ENCODE measurements at places on chromosomes 16 and 17. TPM values are rescaled to one million over a fixed set of nuclear protein-coding genes. Genes with fewer than 3 reads are reported as not detected.

NPW gene
- total RNA-seq = 4.0 TPM

DNA sequence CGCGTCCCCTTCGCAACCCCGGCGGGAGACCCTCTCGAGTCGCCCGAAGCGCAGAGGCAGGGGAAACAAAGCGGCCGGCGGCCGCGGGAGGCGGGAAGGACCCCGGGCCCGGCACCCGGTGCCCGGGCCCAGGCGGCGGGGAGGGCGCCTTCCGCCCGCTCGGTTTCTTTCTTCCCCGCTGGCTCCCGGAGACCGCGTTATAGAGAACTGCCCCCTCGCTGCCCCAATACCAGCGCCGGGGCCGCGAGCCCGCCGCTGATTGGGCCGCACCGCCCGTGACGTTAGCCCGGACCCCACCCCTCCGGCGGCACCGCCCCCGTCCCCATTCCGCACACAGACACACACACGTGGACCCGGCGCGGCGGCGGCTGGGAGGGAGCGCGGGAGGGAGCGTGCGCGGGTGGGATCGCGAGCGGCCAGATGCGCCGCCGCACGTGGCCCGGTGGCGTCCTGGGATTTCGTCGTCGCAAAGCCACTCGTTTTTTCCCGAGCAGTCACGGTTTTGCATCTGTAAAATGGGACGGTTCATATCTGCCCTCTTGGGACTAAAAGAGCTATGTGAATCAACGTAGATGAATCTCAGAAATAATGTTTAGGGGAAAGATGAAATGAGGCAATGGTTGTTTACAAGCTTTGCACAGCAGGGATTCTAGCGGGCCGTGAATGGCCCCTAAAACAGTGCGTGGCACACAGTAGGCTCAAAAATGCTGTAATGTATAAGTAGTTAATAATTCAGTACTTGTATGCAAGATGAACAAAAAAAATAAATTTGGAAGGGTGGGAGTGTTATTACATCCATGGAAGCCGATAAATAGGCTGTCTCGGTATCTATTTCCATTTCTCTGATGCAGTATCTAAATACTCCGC is at the start of gene EPOP:
EPOP (minus strand) TSS at position 209 of the 867 bp plus-strand sequence. CDS start 462 bp downstream, outside the sequence.
- H3K4me3 ChIP-seq = peak within 1 kb of the TSS; percentile 95
- DNase-seq = peak; percentile 89
- no peaks in the 10 kb centered on the region for H3K27me3 ChIP-seq

DNA sequence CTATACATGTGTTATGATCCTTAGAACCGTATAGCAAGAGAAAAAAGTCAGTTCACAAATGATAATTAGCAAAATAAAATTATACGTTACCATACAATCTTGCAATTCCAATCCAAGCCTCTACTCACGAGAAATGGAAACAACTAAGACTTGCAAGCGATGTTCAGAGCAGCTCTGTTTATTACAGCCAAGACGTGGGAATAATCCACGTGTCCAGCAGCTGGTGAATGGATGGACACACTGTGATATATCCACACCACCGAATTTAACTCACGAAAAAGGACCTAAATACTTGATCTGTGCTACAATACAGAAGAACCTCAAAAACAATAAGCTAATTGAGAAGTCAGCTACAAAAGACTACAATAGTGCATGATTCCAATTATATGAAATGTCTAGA is 88.1 kb downstream of the ADCY9 start:
- H3K4me1 ChIP-seq = no peaks in the 10 kb centered on the region
- no peak for DNase-seq
- no peaks in the 10 kb centered on the region for H3K36me3 ChIP-seq
- H3K27ac ChIP-seq = no peak overlapping the region

DNA sequence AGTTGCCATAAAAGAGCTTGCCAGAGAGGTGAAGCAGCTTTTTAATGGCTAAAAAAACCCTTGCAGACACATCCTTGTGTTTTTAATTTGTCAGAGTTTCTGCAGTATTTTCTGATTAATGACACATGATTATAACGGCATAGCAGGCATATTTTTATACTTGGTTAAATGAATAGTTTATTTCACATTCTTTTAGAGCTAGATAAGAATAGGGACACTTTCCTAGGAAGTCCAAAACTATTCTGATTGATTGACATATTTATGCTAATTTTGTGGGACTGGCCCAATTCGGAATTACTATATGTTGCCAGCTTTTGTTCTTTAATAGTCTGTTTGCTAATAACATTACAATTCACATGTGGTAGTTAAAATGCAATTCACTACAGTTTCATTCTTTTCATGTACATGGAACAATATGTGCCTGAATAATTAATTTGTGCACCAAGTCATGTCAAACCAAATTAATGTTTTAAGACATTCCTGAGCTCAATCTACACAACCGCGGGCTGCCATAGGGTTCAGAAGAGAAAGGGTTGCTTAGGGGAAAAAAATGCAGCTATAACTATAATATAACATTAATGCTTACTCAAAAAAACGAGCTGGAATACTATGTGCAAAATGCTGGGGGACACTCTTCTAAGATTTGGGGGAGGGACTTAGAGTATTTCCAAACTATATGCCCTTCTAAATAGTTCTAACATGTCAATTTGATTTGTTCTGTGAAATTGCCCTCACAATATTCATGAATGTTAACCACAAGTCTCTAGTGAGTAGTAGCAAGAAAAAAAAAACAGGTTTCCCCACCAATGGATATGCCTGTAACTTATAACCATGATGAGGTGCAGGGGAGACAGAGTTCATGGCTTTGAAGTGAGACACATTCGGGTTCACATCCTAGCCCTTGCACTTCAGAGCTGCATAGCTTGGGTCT is 305.4 kb downstream of the CEP112 start:
- H3K27me3 ChIP-seq = no peaks in the 10 kb centered on the region
- DNase-seq = no peak
- no peaks in the 10 kb centered on the region for H3K36me3 ChIP-seq
- H3K4me3 ChIP-seq = no peak overlapping the region
- no peak overlapping the region for H3K27ac ChIP-seq

CACNA1H gene
- not detected for total RNA-seq

RAD51C gene
- total RNA-seq = 45.7 TPM

GRCh38 chr17:7444682-7445618 is at the start of gene CHRNB1:
TSS of gene CHRNB1 (plus strand) at chr17:7445061. CDS start at chr17:7445128, 67 bp downstream.
- H3K4me3 ChIP-seq = peak within 1 kb of the TSS; percentile 71
- H3K4me1 ChIP-seq = peaks cover 12% of the 10 kb centered on the region
- H3K27me3 ChIP-seq = no peaks in the 10 kb centered on the region
- peak; percentile 94 for DNase-seq

GRCh38 chr17:18041776-18042175 is 2.6 kb downstream of the GID4 start:
- H3K36me3 ChIP-seq = no peaks in the 10 kb centered on the region
- H3K4me3 ChIP-seq = no peak overlapping the region
- H3K4me1 ChIP-seq = peaks cover 36% of the 10 kb centered on the region
- peak; percentile 70 for DNase-seq
- no peak overlapping the region for H3K27ac ChIP-seq

- H3K27ac ChIP-seq = no peak overlapping the region
- no peak for DNase-seq
- no peaks in the 10 kb centered on the region for H3K27me3 ChIP-seq
- H3K36me3 ChIP-seq = no peaks in the 10 kb centered on the region
- no peak overlapping the region for H3K4me3 ChIP-seq
Observed at GRCh38 chr17:5522476-5522875, 36.1 kb downstream of the MIS12 start.

KRTAP2-3 gene
- total RNA-seq = 0.57 TPM

GRCh38 chr17:15944759-15945526 is at the start of gene ADORA2B:
TSS of gene ADORA2B (plus strand) at chr17:15945130. CDS start at chr17:15945249, 119 bp downstream.
- peak within 1 kb of the TSS; percentile 92 for H3K27ac ChIP-seq
- no peaks in the 10 kb centered on the region for H3K27me3 ChIP-seq
- H3K36me3 ChIP-seq = 0 out of 2 replicates have a peak, but pooled peaks cover 7% of the 10 kb centered on the region
- H3K4me1 ChIP-seq = peaks cover 26% of the 10 kb centered on the region

DNA sequence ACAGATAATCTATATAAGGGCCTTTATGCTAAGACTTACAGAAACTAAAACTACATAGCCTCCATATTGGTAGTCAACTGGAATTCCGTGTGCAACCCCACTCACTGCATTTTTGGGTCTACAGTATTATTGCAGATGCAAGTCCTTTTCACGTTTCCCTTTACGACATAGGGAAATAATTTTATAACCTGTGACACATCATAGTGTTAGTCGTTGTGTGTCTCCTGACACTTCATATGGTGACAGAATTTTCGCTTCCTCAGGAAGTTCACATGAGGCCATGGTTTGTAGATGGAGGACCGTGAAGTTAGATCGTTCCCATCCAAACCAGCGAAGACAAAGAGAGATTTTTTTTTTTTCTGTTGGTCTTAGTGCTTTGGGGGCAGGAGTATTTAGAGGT is 15.7 kb upstream of the MRC2 start:
- no peaks in the 10 kb centered on the region for H3K4me1 ChIP-seq
- no peak overlapping the region for H3K27ac ChIP-seq
- H3K27me3 ChIP-seq = no peaks in the 10 kb centered on the region

GRCh38 chr16:83903751-83904150 is 4.8 kb downstream of the MLYCD start:
- no peak overlapping the region for H3K4me3 ChIP-seq
- H3K36me3 ChIP-seq = 0 out of 2 replicates have a peak, but pooled peaks cover 4% of the 10 kb centered on the region
- no peak for DNase-seq
- H3K27me3 ChIP-seq = no peaks in the 10 kb centered on the region
- peaks cover 12% of the 10 kb centered on the region for H3K4me1 ChIP-seq

GRCh38 chr17:44776628-44777393 is 18.0 kb downstream of the ADAM11 start:
- DNase-seq = no peak
- no peak overlapping the region for H3K27ac ChIP-seq
- no peaks in the 10 kb centered on the region for H3K27me3 ChIP-seq
- no peaks in the 10 kb centered on the region for H3K36me3 ChIP-seq
- no peak overlapping the region for H3K4me3 ChIP-seq

GRCh38 chr16:3084491-3084890 is 14.6 kb downstream of the ZSCAN10 start:
- H3K27ac ChIP-seq = no peak overlapping the region
- no peak overlapping the region for H3K4me3 ChIP-seq
- no peak for DNase-seq
- H3K27me3 ChIP-seq = peaks cover 19% of the 10 kb centered on the region

GRCh38 chr17:77829843-77830799 is 128.4 kb upstream of the TNRC6C start:
- H3K4me1 ChIP-seq = no peaks in the 10 kb centered on the region
- H3K27ac ChIP-seq = no peak overlapping the region
- no peak overlapping the region for H3K4me3 ChIP-seq
- no peaks in the 10 kb centered on the region for H3K36me3 ChIP-seq
- DNase-seq = no peak

ABI3 gene
- not detected for total RNA-seq

DNA sequence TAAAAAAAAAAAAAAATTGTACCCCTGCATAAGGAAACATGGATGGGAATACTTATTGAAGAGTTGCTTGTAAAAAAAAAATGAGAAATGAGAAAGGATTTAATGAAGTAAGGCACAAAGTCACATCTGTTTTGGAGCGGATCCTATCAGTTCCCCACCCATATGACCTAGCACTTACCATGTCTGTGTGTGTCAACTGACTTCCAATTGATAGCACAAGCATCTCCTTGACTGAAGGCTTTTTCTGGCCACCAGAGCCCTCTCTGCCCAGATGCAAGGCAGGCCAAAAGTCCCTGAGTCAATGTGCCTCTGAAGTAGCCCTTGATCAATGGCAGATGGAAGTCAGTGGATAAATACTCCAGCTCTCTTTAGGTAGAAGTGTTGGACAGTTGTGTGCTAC is 13.4 kb upstream of the NLK start:
- no peaks in the 10 kb centered on the region for H3K36me3 ChIP-seq
- no peak overlapping the region for H3K27ac ChIP-seq
- DNase-seq = no peak
- peaks cover under 1% of the 10 kb centered on the region for H3K4me1 ChIP-seq
- H3K4me3 ChIP-seq = no peak overlapping the region

DNA sequence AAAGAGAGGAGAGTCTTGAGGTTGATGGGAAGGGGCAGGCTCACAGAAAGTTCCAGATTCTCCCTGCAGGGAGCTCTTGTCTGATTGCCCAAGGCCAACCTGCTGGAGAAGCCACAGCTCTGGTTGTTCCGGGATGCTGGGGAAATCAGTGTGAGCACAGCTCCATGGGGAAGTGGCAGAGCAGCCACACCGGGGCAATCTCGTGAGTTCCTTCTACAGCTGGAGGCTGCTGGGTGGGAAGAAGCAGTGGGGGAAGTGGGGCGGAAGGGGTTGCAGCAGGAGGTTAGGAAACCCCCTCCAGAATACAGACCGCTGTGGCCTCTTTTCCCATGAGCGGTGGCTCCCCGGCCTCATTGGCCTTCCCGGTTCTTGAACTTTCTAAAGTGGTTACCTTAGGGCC is 34.0 kb downstream of the KIAA0513 start:
- H3K36me3 ChIP-seq = no peaks in the 10 kb centered on the region
- H3K4me3 ChIP-seq = no peak overlapping the region
- no peaks in the 10 kb centered on the region for H3K27me3 ChIP-seq
- no peaks in the 10 kb centered on the region for H3K4me1 ChIP-seq
- H3K27ac ChIP-seq = no peak overlapping the region

- H3K4me3 ChIP-seq = no peak overlapping the region
- H3K27ac ChIP-seq = no peak overlapping the region
- no peaks in the 10 kb centered on the region for H3K27me3 ChIP-seq
Observed at GRCh38 chr16:46629331-46630219, 8.4 kb upstream of the SHCBP1 start.

DNA sequence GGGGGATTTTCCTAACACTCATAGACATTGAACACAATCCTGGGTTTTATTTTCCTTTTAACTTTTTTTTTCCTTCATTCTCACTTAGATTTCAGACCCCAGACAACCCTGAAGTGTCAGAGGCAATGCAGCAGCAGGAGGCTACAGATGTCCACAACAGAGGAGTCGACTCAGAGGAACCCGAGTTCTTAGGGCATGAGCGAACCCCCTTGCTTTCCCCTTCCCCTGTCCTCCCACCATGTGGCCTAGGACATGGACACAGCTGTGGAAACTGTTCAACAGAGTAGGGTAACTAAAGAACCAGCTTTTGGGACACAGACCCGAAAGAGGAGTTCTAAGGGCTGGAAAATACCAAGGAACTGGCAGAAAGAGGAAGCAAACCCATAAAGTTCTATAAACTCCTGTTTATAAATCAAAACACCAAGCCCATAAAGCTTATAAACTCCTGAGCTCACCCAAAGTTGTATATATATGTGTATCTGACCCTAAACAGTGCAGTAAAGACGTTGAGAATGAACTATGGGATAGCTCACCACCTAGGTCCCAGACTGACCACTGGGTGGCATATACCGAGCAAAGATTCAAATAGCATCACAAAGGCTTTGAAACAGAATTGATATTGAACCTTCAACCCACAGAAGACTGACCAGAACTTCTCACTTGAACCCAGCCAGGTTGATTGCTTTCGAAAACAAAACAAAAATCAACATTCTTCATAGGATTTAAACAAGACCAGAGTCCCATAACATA is 33.9 kb downstream of the CMTM4 start:
- no peaks in the 10 kb centered on the region for H3K27me3 ChIP-seq
- DNase-seq = no peak
- no peak overlapping the region for H3K27ac ChIP-seq
- no peaks in the 10 kb centered on the region for H3K36me3 ChIP-seq

GRCh38 chr16:73605309-73605708 is 557.4 kb upstream of the ZFHX3 start:
- H3K36me3 ChIP-seq = no peaks in the 10 kb centered on the region
- peaks cover 33% of the 10 kb centered on the region for H3K27me3 ChIP-seq
- no peak overlapping the region for H3K4me3 ChIP-seq
- H3K27ac ChIP-seq = no peak overlapping the region
- no peak for DNase-seq

CACNB1 gene
- 26.0 TPM for total RNA-seq

Data from PC-9 (cell line).